Uterus (tissue), 4 donors: ENCODE measurements at places on chromosomes 1 and 21. TPM values are rescaled to one million over a fixed set of nuclear protein-coding genes. Genes with fewer than 3 reads are reported as not detected.
A peak's percentile ranks its signal among the peaks of the same experiment; 100 is the strongest.

DNA sequence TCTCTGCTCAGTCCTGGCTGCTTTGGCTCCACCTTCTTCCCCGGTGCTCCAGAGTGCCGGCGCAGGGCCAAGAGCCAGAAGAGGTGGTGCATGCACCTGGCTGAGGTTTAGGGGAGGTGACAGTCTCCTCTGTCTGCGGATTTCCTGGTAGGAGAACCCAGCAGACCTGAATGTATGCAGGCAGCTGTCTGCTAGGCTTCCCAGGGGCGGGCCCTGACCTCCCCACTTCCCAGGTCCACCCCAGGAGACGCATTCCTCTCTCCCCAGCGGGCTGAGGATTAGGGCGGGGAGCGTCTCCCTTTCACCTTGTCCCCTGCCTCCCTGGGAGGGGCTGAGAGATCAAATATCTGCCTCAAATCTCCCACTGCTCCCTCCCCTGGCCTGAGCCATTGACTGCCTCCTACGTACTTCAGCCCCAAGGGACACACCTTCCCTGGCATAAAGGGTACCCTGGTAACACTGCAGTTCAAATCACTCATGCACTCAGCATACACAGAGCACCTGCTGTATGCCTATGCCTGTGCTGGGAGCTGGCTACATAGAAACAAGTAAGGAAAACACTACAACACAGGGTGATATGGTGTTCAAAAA lies 27.5 kb downstream of the DMBX1 start:
- DNase-seq, result no peak

ITLN1 gene
- total RNA-seq, result not detected

PLEKHN1 gene
- total RNA-seq, result not detected

DNA sequence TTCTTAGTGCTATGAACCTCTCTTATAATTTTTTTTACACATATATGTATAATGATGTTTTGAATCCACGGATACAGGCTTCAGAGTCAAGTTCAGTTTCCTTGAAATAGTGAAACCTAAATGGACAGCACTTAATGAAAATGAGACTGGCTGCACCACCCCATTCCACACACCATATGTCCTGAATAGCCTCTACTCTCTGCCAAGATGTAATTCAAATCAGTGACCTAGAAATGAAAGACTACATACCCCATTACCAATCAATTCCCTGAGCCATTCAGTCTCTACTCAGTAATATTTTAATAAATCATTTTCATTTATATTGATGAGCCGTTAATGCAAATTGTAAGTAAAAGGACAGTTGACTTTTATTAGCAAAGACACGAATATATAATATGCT lies 614.9 kb upstream of the TMPRSS15 start:
- no peak for DNase-seq

KCNJ15 gene
- 0.21 TPM for total RNA-seq

- no peak for DNase-seq
These were observed 4.8 kb downstream of the ABCB10 start for GRCh38 chr1:229553621-229554130.

LRRC8D gene
- 47.4 TPM for total RNA-seq

ANGPTL1 gene
- 150 TPM for total RNA-seq

DNA sequence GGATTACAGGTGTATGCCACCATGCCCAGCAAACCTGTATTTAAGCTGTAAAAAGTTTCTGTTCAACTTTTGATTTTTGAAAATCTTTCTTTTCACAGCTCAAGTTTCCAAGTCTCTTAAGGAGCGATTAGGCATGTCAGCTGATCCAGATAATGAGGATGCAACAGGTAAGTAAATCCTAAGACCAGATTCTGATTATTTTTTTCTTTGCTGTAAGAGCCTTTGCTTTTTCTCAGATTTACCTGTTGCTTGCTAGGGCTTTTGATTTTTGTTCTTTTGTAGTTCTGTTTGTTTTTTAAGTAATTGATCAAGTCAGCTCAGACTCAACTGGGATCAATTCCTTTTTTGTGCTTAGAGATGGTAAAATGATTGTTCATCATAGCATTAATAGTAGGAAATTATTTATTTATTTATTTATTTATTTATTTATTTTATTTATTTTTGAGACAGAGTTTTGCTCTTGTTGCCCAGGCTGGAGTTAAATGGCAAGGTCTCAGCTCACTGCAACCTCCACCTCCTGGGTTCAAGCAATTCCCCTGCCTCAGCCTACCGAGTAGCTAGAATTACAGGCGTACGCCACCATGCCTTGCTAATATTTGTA lies 21.1 kb upstream of the SNRPE start:
- no peak for DNase-seq

DNA sequence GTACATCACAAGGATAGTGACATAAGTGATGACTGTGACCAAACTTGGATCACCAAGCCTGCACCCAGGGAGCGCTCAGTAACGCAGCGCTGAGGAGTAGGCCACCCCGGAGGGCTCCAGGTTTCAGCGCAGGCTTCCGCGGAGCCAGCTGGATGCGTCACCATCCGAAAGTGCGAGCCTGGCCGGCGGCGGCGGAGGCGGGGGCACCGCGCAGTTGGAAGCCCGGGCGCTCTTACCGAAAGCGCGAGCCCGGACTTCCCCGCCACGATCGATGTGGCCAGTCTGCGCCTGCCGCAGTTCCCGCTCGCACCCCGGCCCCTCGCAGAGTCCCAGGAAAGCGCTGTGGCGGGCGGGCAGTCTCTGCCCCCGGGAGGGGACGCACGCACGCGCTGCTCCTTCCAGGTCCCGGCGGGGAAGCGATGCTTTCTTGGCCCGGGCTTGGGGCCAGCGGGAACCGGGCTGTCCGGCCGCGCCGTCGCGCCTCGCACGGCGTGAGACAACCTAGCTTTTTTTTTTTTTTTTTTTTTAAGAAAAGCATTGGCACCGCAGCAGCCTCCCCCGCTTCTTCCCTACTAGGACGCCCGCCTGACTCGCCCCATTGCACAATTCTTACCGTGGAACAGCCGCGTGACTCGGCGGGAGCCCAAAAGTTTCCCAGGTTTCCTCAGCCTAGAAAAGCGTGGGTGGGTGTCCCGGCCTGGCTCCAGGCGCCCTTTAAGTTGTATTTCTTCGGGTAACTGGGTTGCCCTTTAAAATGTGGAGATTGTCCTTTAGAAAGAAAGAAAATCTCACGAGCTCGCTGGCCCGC lies 36.4 kb upstream of the JAK1 start:
- peak; percentile 96 for DNase-seq

TNFRSF9 gene
- total RNA-seq, result not detected

DNA sequence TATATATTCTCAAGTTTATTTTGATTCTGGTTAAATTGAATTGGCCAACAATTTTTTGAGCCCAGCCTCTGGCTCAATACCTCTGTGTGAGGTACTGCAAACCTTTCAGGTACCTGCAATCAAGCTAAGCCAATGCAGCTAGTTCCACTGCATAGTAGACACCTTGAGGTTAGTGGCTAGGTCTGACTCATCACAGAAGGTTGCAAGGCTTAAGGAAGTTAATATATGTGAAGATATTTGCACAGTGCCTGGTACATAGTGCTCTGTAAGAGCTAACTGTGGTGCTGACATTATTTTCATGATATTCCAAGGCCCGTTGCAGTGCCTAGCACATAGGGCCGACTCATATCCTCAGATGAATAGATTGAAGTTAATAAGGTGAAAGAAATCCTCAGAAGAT lies 330.5 kb upstream of the KAZN start:
- no peak for DNase-seq

GRCh38 chr1:60031146-60031545 lies 42.4 kb downstream of the C1orf87 start:
- DNase-seq, result no peak

- no peak for DNase-seq
These were observed 11.5 kb downstream of the SLC45A1 start for GRCh38 chr1:8329439-8329838.

DNA sequence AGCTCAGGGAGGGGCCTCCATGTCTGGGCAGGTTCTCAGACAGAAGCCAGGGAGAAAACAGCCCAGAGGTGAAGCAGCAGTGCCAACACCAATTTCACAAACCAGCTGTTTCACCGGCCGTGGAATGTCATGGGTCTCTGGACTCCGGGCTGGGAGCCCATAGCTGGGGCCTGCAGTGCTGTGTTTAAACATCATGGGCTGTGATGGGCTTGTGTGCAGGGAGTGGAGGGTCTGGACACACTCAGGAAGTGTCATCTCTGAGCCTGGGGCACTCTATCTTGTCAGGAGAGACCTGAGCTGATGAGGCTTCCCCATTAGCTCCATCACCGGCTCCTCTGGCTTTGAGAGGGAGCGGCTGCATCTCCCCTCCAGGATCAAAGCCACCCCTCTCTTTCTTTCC lies 173.6 kb upstream of the IGSF21 start:
- DNase-seq, result no peak

- DNase-seq, result no peak
These were observed 198.0 kb upstream of the MAP1LC3C start for GRCh38 chr1:242196914-242197313.

GRCh38 chr1:226255380-226255779 lies 31.9 kb downstream of the MIXL1 start:
- no peak for DNase-seq

GRCh38 chr1:113684153-113684541 lies 75.1 kb downstream of the PHTF1 start:
- DNase-seq, result peak; percentile 64

DNA sequence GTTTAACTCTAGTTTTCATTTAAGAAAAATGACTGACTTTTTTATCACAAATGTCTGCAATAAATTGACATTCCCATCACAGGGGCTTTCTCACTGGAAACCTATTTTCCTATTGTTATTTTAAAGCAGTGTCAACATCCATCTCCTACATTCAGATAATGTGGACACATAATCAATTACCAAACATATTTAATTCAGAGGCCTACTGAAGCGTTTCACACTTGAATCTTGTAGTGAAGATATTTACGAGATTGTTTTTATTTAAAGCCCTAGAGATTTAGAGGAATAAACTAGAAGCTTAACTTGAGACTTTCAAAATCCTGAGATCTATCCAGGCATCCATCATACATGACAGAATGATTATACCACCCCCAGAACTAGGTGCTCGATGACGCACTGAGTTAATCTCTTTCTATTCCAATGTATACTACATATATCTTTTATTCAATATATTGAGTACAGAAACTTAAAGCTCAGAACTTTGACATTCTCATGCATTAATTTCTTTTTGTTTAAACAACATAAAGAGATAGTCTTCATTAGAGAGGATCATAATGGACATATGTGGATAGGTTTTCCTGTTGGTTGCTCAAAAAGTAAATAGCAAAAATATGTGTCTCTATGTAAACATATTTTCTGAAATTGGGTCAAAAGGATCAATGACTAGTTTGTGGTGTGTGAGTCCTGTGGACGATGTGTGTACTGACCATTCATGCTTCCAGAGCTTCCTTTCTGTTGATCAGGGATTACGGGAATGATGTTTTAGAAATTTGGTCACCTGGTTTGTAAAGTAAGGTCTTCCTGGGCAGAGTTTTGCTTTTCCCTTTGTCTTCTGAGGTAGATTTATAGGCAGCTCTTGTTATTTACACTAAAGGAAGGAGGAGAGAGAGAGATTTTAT lies 171.5 kb upstream of the HMCN1 start:
- DNase-seq, result no peak

- DNase-seq, result no peak
These were observed 3.1 kb upstream of the TRIM45 start for GRCh38 chr1:117124661-117125060.

DNA sequence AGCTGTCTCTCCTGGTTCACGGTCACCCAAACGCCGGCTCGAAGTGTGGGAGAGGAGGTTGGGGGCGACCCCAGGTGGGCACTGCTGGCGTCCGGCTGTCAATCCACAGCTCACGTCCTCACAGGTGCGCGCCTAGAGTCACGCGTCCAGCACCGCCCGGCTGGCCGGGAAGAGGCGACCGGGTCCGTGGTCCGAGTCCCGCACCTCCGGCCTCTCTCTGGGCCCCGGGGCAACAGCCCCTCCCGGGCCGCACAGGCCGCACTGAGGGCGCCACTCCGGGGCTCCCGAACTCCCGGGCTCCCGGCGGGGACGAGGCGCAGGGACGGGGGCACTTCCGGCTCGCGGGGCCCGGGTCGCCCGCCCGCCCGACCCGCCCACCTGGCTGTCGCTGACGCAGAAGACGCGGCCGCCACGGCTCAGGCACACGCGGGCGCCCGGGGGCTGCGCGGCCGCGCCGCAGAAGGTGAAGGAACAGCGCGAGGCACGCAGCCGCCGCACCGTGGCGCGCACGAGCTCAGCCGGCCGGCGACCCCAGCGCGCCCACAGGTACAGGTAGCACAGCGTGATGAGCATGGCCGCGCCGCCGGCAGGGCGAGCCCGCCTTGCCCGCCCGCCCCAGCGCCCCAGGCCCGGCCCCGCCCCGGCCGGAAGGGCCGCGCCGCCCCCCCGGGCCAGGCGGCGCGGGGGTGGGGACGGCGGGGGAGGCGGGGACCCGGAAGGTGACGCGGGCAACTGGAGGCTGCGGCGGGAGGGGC lies at the start of gene HLCS:
HLCS (minus strand) TSS at position 604 of the 755 bp plus-strand sequence; CDS start at position 573, 31 bp downstream.
- DNase-seq, result peak; percentile 23

- no peak for DNase-seq
These were observed 80.3 kb downstream of the DIRAS3 start for GRCh38 chr1:67970088-67970487.

- no peak for DNase-seq
These were observed 60.1 kb downstream of the RGS13 start for GRCh38 chr1:192696082-192696481.

COL11A1 gene
- not detected for total RNA-seq

DNA sequence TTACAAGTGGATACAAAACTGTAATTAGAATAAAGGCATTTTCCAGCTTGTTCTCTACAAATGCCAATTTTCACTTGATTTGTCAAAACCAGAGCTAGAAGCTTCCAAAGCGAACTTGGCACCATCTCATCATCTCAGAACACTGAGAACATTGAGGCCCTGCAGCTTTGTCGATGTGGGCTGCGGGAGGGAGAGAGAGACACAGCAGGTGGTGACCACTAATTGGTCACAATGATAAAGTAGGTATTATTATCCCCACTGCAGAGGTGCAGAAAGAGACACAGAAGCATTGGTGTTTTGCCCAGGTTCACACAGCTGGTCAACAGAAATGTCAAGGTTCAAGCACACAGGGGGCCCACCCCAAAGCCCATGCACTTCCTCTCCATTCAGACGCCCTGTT lies 72.2 kb upstream of the KRTAP19-8 start:
- DNase-seq, result no peak

DNA sequence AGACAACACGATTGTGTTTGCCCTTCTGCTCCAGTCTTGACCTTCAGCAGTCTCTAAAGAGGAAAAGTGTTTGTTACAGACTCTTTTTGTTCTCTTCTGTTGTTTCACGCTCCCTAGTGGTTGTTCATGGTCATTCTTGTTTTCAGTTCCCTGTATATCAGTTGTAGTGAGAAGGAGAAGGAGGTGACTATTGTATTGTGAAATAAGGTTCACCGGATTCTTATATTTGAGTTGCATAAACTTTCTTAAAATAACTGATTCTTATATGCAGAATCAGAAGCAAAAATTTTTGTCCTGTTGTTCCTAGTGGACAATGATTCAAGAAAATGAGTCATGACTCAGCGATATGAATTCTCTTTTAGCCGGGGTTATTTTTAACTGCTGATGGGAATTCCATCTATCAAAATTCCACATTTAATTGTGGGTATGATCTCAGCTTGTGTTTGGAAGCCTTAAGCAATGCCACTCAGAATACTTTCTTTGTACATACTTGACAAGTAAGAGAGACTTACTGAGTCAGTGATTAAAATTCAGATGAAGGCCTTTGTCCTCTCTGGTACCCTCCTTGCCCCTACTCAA lies 152.2 kb downstream of the CLEC20A start:
- DNase-seq, result no peak
